ENCODE measurements at places on chromosomes 2 and 18. TPM values are rescaled to one million over a fixed set of nuclear protein-coding genes. Genes with fewer than 3 reads are reported as not detected.

Gene TRABD2A
- 3.1 TPM for total RNA-seq

DNA sequence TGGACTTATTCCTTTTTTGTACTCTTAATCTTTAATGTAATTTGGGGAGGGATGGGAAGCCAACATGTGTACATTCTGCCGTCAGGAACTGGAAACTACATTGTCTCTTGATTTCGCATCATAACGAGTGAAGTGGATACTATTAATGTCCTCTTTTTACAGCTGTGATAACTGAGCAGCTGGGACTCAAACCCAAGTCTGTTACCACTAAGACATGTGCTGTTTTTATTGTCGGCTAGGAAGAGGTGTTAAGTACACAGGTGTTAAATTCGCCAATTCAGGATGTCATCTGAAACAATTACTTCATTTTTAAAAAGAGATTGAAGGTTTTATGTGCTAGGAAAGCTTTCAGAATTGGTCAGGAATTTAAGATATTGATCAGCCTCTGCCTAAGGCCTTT, 6.9 kb downstream of the GMCL1 start:
- no peak for DNase-seq

Gene KRCC1
- total RNA-seq = 7.3 TPM

Gene SRD5A2
- not detected for total RNA-seq

Gene ANKRD36B
- 6.7 TPM for total RNA-seq

Gene RTP5
- not detected for total RNA-seq

Gene GKN1
- not detected for total RNA-seq

Gene CHAC2
- total RNA-seq = 10.3 TPM

GRCh38 chr2:98188351-98189046, 101.5 kb downstream of the VWA3B start:
- no peak for DNase-seq

Gene SERPINB10
- not detected for total RNA-seq

DNA sequence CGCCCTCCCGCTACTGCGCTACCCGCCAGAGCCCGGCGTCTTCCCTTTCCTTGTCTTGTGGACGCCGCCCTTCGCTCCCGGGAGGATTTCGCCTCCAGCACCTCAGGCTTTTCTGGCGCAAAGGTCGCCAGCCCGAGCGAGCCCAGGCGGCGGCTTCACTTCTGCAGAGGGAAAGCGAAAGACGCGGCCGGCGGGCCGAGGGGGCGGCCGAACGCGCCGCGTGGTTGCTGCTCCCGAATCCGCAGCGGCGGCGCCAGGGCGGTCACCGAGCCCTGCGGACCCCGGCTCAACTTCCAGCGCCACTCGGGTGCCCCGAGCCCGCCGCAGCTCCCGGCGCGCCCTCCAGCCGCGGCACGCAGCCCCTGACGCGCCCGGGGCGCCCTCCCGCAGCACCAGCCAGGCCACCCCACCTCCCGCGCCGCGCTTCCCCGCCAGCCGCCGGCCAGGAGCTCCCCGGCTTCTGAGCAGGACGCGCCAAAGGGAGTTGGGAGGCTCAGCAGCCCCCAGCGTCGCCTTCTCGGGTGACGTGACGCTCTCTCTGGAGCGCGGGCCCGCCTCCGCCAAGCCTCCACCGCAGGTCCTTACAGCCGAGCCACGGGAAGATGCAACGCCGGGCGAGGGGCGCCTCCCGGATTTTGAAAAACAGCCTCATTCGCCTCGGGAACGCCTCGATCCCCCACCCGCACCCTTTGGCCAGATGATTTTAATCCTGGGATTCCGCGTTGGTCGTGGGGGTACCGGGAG, 84.9 kb upstream of the EPB41L3 start:
- DNase-seq = no peak

Gene YES1
- total RNA-seq = 66.6 TPM

- no peak for DNase-seq
Observed at GRCh38 chr2:200620606-200621390, 35.0 kb downstream of the AOX1 start.

Gene REEP1
- total RNA-seq = 0.13 TPM

GRCh38 chr2:168526641-168527040, 70.6 kb downstream of the CERS6 start:
- DNase-seq = no peak

DNA sequence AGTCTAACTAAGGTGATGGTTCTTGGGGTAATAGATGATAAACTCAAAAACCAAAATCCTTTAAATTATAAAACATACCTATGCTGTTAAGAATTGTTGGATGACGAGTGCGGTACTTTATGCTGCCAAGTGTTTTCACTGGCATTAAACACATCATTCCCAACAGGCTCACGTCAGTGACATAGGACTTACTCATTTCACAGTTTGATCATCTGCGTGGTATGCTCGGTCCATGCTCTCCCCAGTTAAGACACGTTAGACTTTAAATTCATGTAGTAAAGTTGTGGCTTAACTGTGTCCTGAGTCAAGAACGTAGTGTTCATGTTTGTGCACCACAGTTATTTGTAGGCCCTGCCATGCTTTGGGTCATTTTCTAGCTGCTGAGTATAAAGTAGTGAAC, 125.6 kb upstream of the MYT1L start:
- DNase-seq = no peak

GRCh38 chr2:21763501-21763900, 639.7 kb downstream of the TDRD15 start:
- DNase-seq = no peak

DNA sequence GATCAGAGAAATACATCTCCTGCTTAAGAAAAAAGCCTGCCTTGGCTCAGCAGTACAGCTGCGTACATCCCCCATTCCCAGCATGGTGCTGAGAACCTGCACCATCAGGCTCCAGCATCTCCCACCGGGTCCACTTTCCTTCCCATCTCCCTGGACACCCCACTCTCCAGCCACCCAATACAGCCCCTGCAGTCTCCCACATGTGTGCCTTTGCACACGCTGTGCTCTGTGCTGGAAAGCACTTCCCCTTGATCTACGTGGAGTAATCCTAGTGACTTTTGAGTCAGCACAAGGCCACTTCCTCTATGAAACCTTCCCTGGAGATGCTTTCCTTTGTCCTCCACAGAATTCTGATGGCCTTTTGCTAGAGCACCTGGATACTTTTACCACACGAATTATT, 17.0 kb downstream of the STAT1 start:
- no peak for DNase-seq

DNA sequence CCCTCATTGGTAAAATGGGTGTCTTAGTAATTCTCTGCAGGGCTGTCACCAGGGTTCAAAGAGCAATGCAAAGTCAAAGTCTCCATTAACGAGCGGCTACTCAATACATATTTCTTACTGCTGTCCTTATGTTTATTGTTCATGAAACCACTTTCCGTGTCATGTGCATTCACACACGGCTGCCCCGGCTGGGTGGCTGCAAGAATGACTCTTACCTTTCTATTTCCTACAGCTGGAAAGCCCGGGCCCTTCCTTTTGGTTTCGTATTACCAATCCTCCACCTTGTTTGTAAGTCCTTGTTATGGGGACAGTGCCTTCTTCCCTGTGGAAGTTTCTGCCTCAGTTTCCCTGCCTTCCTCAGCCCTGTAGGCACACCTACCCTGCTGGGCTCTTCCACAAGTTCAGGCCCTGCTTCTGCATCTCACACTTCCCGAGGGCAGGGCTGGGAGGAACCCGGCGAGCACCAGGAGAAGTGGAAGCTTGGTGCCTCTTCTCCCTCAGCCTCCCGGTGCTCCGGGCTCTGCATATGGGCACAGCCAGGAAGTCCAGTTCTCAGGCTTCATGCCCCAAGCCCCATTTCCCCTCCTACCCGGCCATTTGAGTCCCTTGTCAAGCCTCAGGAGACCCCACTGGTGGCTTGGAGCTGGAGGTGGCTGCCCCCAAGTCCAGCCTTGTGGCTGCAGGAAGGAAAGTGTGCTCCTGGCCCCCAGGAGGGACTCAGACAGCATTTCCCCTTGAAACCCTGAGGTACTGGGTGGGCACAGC, 18.7 kb upstream of the ACKR3 start:
- no peak for DNase-seq

Gene AP1S3
- total RNA-seq = 16.3 TPM

GRCh38 chr2:241010531-241011295, 12.3 kb downstream of the SNED1 start:
- DNase-seq = no peak

- no peak for DNase-seq
Observed at GRCh38 chr2:237315170-237315828, 98.7 kb downstream of the COL6A3 start.

Gene LAMA3
- 9.5 TPM for total RNA-seq

Gene NR4A2
- total RNA-seq = 4.1 TPM

Gene TFCP2L1
- 0.05 TPM for total RNA-seq

Gene UGT1A4
- 3.9 TPM for total RNA-seq

DNA sequence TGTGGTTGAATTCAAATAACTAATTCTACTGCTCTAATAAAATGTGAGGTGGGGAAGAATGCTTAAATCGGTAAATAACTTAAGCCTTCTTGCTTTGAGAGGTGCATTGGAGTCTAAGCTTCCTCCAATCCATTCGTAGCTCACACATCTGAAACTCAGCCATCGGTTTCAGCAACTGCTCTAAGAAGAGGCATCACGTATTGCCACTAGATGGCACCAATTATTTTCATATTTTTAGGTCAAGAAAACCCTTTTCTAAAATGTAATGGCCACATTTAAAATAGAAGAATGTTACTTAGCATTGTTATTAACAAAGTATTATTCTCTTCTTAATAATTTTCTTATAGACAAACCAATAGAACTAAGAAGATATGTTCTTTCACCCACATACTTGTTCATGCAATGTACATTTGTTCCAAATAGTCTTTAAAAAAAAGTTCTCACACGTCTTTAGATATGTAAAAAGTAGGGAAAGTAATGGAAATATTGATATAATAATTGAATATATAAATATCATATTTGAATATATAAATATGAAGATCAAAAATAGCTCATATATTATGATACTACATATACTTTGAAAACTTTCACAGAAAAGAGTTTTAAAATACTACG, 229.8 kb downstream of the CCDC178 start:
- DNase-seq = peak; percentile 18

GRCh38 chr2:202479610-202480009, 103.5 kb downstream of the BMPR2 start:
- no peak for DNase-seq

- DNase-seq = no peak
Observed at GRCh38 chr2:19059076-19059475, 299.3 kb downstream of the OSR1 start.

- no peak for DNase-seq
Observed at GRCh38 chr2:181574321-181574720, 82.6 kb downstream of the CERKL start.

GRCh38 chr2:153197402-153198386, 280.9 kb downstream of the RPRM start:
- no peak for DNase-seq

Gene GPAT2
- not detected for total RNA-seq

DNA sequence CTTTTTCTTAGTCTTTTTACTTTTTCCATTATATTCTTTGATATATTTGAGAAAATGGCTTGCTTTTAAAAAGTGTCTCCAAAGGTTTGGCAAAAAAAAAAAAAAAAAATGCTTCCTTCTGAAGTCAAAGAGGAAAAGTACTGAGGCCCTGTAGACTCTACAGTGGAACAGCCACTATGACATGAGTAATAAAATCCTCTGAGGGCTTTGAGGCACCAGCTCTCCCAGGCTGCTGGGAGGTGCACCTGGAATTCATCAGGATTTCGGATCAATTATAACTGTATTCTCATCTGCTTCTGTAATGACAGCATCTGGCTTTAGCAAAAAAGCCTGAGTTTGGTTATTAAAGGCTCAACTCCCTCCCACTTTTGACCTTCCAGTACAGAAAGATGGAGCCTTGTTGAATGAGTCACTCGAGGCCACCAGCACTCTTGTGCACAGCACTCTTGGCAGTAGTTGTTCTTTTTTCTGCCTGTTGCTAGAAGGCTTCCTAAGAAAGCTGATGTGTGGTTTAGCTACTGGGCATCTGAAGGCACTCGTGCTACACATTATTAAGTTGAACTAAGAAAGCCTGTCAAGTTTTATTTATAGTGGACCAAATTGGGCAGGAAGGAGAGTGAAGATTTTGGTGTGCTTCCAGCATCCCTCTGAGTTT, 131.3 kb downstream of the PRPF40A start:
- no peak for DNase-seq

GRCh38 chr18:11327391-11328009, 178.1 kb upstream of the PIEZO2 start:
- DNase-seq = no peak

DNA sequence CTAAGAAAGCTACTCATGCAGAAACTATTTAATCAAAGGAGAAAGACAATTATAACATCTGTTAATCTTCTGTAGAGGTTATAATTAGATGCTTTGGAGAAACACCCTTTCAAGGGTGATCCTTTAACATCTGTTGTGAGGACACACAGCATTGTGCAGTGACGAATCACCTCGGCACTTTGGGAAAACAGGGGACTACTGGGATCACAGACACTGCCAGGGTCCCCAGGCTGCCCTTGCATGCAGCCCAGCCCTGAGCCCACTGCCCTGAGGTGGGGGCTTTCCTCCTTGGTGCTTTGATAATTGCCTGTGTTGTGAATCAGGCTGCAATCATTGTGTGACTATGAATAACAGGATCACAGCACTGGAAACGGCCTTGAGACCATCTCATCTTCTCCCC, 10.6 kb downstream of the NCKAP5 start:
- no peak for DNase-seq

DNA sequence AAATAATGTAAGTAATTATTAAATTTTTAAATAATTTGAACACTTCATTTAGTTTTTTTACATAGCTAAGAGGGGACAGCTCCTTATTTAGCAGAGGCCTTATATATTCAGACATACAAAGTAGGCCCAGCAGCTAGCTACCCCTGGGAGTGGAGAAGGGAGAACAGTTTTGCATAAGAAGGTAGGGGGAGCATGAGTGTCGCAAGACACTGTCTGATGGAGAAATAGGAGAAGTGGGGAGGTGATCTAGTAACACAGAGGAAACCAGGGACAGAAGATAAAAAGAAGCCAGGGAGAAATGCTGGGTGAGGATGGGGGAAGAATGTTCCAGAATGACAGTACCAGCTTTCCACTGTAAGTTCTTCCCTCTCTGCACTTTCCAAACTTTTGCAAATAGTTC, 16.0 kb upstream of the RGPD4 start:
- DNase-seq = no peak

Gene ELOA2
- total RNA-seq = not detected

DNA sequence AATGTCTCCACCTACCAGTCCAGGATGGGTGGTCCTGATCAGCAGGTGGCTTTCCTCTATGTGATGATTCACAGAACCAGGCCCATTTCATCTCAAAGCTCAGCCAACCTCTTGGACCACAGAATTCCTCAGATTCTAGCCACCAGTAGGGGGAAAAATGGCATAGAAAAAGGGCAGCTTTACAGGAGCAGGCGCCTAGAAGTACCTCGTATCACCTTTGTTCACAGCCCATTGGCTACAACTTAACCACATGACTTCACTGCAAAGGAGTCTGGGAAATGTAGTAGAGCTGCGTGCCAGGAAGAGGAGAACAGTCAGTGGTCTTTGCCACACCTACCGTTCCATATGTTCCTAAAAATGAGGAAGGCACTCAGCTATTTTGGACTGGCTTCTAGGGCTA, 62.8 kb upstream of the DTNA start:
- peak; percentile 59 for DNase-seq

- peak; percentile 80 for DNase-seq
Observed at GRCh38 chr2:158232476-158232875, 130.8 kb downstream of the UPP2 start.

Measured in HT-29 (cell line).